ENCODE measurements at places on chromosomes 7 and 10. TPM values are rescaled to one million over a fixed set of nuclear protein-coding genes. Genes with fewer than 3 reads are reported as not detected.

GRCh38 chr7:520503-521161, 986 bp upstream of the PDGFA start:
- no peak for DNase-seq

Gene LEP
- 0.27 TPM for total RNA-seq

Gene GIMAP5
- total RNA-seq, result 17.7 TPM

DNA sequence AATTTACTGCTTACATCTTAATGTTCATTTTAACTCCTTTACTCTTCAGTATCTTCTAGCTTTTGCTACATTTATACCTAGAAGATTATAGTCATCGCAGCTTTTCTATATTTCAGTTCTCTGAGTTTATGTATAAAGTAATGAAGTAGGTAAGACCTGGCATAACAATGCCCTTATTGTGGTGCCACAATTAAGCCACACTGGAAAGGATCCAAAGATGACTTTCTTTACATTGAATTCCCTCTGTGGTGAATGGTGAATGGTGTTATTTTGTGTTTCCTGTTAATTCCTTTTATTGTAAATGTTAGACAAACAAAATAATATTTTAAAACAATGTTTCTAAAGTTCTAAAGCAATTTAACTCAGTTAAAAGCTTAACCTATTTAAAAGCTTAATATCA, 36.2 kb downstream of the SEMA3D start:
- DNase-seq, result no peak

GRCh38 chr10:11677480-11677879, 64.7 kb upstream of the ECHDC3 start:
- peak; percentile 33 for DNase-seq

DNA sequence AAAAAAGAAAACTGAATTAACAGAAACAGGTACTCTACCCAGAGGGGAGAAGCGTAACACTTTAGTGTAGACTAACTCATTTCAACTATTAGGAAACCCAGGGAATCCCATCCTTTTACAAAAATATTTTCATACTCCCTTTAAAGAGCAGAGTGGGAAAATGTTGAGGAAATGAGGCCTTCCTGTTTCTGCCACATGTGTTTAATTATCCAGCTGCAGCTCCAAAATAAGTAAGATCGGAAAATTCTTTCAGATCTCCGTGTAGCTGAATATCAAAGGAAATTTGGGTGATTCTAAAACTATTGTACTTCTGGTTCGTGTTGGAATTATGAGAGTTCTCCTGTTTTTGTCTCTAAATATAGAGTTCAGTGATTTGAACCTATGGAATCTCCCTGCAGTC, 58.0 kb upstream of the CAV2 start:
- no peak for DNase-seq

Measured in sigmoid colon (tissue), 7 donors.